ENCODE measurements at places on chromosomes 7 and 10. TPM values are rescaled to one million over a fixed set of nuclear protein-coding genes. Genes with fewer than 3 reads are reported as not detected.

The BICC1 gene
- not detected for polyA plus RNA-seq

DNA sequence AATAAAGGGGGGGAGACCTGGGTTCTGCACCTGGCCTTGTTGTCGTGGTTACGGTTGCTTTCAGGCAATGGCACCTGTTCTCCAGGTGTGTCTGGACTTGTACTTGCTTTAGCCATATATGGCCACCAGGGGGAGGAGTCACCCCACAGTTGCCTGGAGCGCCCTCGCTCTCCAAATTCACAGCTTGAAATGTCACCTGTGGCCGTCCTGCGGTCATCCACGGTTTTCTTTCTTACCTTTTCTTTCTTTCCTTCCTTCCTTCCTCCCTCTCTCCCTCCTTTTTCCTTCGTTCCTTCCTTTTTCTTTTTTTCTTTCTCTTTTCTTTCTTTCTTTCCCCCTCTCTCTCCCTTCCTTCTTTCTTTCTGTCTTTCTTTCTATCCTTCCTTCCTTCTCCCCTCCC is 157.2 kb upstream of the ZNF92 start:
- DNase-seq: peak; percentile 69

The TBX20 gene
- 0.12 TPM for polyA plus RNA-seq

DNA sequence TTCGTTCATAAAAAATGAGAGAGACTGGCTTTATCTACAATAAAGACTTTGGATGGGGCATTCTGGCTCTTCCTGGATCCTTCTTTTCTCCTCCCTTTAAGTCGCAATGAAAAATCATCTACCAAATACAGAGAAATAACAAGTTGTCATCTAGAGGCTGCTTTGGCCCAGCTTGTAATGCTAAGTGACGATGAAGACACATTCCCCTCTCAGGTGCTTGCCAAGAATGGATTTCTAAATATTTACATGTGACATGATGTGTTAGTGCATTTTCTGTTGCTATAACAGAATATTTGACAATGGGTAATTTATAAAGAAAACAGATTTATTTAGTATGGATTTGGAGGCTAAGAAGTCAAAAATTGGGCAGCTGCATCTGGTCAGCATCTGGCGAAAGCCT is 308.6 kb upstream of the NPVF start:
- DNase-seq: no peak

- DNase-seq: no peak
Measured at GRCh38 chr7:77752016-77752415, 46.2 kb downstream of the TMEM60 start.

- DNase-seq: no peak
Measured at GRCh38 chr10:110885932-110886674, 14.4 kb downstream of the PDCD4 start.

The NPC1L1 gene
- polyA plus RNA-seq: not detected

The MEOX2 gene
- polyA plus RNA-seq: not detected

GRCh38 chr10:88066319-88066718 is 202.9 kb downstream of the PTEN start:
- no peak for DNase-seq

- DNase-seq: no peak
Measured at GRCh38 chr7:40582539-40582938, 447.7 kb downstream of the SUGCT start.

The VIM gene
- 430 TPM for polyA plus RNA-seq

- no peak for DNase-seq
Measured at GRCh38 chr7:116574025-116574822, 49.4 kb downstream of the CAV1 start.

GRCh38 chr7:29345590-29345989 is 151.0 kb downstream of the CHN2 start:
- no peak for DNase-seq

GRCh38 chr10:125156739-125157480 is 3.5 kb downstream of the CTBP2 start:
- DNase-seq: no peak

- DNase-seq: no peak
Measured at GRCh38 chr7:96933067-96933645, 72.2 kb upstream of the DLX6 start.

DNA sequence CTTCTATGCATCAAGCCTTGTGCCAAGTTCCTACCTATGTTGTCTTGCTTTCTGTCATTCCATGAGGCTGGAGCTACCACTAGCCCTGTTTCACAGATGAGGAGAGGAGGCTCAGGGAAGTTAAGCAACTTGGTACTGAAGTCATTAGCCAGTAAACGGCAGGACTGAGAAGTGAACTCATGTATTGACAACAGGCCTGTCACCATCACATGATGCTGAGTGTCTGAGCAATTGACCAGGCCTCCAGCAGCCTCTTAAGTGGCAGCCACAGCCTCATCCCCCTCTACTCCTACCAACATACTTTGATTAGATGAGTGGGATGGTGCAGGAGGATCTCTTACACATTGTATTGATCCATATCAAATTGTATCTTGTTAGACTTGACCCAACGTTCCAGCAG is 317.6 kb downstream of the GRID1 start:
- DNase-seq: no peak

GRCh38 chr7:151322906-151323305 is 18.7 kb upstream of the NUB1 start:
- no peak for DNase-seq

- no peak for DNase-seq
Measured at GRCh38 chr10:3395458-3395861, 222.9 kb upstream of the PITRM1 start.

- no peak for DNase-seq
Measured at GRCh38 chr7:51012569-51013217, 230.0 kb upstream of the GRB10 start.

DNA sequence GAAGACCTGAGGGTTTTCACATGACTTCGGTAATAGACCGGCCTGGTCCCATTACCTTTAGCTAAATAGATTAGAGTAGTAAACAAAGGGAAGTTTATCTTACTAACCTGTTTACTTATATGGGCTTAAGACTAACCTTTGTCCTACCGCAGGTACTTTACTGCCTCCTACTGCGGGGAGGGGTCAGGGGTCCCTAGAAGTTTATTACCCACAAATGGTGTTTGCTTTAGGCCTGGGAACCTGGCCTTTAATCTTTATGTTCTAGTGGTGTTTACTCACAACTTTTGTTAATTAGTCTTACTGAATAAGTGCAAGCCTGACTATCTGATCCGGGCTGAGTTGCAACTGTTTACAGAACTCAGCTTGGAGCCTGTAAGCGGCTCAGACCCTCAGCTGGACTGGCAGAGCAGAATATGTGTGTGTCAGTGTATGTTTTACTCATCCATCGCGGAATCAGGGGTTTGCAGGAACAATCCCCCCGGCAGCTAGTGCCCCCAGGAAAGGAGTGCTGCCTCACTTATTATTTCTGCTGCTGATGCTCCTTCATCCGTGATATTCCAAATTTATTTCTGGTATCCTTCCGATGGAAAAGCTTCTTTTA is 578.9 kb upstream of the SEMA3D start:
- no peak for DNase-seq

GRCh38 chr10:8568401-8568800 is 513.9 kb downstream of the GATA3 start:
- DNase-seq: no peak

The DNAJC2 gene
- 17.8 TPM for polyA plus RNA-seq

GRCh38 chr7:98470485-98471240 is 69.8 kb upstream of the BAIAP2L1 start:
- no peak for DNase-seq

The NXPH1 gene
- not detected for polyA plus RNA-seq

GRCh38 chr10:51344371-51344770 is 270.1 kb downstream of the PRKG1 start:
- DNase-seq: no peak

GRCh38 chr10:90787393-90788198 is 70.2 kb downstream of the HTR7 start:
- peak; percentile 6 for DNase-seq

DNA sequence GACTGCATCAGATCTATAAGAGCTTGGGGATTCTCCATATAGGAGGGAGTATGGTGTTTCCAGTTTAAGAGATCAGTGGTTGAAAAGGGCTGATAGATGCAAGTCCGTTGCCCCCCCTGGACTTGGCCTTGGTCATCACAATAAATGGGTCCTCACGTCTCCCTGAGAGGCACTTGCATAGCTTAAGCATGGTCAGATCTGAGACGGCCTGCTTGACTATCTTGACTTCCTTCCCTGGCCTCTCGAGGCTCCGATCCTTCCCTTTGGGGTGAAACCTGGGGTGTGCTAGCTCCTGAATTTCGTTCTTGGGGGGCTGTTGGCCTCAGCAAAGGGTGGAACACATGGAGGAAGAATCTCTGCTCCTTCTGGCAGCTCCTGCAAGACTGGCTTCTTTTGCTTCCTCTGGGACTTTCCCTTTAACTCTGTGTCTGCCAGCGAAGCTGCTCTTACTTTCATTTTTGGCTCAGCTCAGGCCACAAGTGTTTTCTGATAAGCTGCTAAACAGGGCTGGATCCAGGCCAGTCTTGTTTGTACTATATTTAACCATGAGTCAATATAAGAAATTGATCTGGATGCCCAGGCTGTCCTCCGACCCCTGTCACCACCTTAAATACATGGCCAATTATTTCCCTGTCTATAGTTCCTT is 11.2 kb upstream of the ZNF485 start:
- DNase-seq: no peak

- DNase-seq: no peak
Measured at GRCh38 chr10:15652117-15652516, 67.6 kb downstream of the ITGA8 start.

DNA sequence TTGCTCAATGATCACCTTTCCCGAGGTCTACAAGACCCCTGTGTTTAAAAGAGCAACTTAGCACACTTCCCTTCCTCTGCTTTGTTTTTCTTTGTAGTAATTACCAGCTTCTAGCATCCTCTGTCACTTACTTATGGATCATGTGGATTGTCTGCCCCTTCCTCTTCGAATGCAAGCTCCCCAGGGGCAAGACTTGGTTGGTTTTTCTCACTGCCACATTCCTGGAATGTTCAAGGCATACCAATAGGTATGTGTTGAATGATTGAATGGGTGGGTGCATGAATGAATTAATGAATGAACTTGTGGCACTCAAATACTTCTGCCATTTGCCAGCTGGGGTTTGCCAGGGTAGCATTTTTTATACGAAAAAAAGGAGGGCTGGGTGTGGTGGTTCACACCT is 294.0 kb downstream of the PRPF18 start:
- no peak for DNase-seq

The TRIM74 gene
- polyA plus RNA-seq: not detected

DNA sequence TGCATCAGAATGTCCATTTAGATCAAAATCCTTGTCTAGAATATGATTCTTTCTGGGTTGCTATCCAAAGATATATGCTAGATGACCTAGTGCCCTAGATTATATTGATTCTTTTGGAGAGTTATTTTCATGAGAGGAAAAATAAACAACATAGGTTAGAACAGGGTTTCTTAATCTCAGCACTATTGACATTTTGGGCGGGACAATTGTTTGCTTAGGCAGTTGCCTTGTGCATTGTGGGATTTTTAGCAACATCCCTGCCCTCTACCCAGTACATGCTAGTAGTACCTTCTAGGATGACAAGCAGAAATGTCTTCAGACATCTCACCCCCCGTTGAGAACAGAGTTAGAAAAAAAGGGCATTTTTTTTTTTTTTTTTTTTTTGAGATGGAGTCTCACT is 25.1 kb upstream of the LAMB1 start:
- DNase-seq: no peak

- DNase-seq: no peak
Measured at GRCh38 chr10:12719365-12719764, 282.1 kb downstream of the CCDC3 start.

The NODAL gene
- not detected for polyA plus RNA-seq

- no peak for DNase-seq
Measured at GRCh38 chr7:112881-113280, 79.5 kb upstream of the FAM20C start.

The PRF1 gene
- 130 TPM for polyA plus RNA-seq
